ENCODE measurements at places on chromosomes 3 and 15. TPM values are rescaled to one million over a fixed set of nuclear protein-coding genes. Genes with fewer than 3 reads are reported as not detected.

DNA sequence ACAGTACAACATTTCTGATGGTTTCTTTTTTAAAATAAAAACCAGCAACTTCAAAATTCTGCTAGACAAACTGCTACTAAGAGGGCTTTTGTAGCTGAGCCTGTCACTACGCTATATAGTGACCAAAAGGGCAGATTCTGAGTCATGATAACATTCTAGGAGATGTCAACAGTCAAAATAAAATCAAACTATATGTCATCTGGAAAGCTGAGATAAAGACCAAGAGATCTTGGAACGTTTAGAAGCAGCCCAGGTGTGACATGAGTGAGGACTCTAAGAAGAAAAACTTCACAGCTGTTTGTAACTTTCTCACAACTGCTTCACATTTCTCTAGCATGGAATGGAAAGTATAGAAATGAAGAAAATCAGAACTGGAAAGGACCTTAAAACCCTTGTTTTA lies 84.6 kb downstream of the FILIP1L start:
- no peak overlapping the region for H3K27ac ChIP-seq
- no peak for DNase-seq
- no peaks in the 10 kb centered on the region for H3K27me3 ChIP-seq
- H3K36me3 ChIP-seq, result no peaks in the 10 kb centered on the region
- H3K4me3 ChIP-seq, result no peak overlapping the region

GRCh38 chr3:177835008-177835407 lies 637.7 kb upstream of the TBL1XR1 start:
- peaks cover 3% of the 10 kb centered on the region for H3K4me1 ChIP-seq
- H3K27me3 ChIP-seq, result no peaks in the 10 kb centered on the region
- no peak for DNase-seq
- no peak overlapping the region for H3K4me3 ChIP-seq
- no peaks in the 10 kb centered on the region for H3K36me3 ChIP-seq

DNA sequence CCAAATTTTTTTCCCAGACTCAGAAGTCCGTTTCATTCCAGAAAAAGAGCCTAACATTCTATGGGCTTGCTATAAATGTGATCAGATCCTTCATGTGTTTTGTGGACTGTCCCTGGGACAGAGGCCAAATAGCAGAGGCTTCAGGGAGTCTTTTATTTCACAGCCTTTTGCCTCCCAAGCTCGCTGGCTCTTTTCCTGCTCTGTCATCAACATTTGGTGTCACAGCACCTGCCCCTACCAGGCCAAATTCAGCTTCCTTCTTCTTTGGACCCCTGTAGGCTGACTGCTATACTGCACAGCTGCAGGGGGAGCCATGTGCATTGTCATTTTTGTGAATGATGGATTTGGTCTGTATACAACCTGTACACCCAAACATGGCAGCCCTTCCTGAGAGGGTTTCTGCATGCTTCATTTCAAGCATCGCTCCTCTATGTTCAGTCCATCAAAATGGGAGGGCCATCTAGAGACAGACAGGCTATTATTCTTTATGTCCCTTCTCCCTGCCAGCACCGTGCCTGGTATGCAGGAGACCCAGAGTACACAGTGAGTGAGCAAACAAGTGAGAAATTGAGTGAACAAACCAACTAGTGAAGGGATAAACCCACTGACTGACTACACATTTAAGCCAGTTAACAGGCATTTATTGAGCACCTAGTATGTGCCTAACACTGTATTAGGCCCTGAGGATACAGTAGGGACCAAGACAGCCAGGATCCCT lies 17.9 kb upstream of the RPP14 start:
- H3K27ac ChIP-seq, result no peak overlapping the region
- H3K4me3 ChIP-seq, result no peak overlapping the region
- H3K4me1 ChIP-seq, result peaks cover 11% of the 10 kb centered on the region
- H3K27me3 ChIP-seq, result no peaks in the 10 kb centered on the region

DNA sequence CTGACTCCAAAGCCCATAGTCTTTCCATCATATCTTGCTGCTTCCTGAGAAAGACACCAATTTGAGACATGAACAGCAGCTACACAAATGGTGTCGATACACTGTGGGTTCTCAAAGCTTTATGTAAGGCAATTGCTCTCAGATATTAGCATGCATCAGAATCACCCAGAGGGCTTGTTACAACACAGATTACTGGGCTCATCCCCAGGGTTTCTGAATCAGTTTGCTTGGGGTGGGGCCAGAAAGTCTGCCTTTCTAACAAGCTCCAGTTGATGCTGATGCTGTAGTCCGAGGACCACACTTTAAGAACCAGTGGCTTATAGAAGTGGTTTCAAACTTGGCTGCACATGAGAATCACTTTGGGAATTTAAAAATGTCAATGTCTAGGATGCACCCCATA lies 86.5 kb downstream of the SEMA6D start:
- no peaks in the 10 kb centered on the region for H3K4me1 ChIP-seq
- H3K27ac ChIP-seq, result no peak overlapping the region
- no peak for DNase-seq
- H3K36me3 ChIP-seq, result no peaks in the 10 kb centered on the region

DNA sequence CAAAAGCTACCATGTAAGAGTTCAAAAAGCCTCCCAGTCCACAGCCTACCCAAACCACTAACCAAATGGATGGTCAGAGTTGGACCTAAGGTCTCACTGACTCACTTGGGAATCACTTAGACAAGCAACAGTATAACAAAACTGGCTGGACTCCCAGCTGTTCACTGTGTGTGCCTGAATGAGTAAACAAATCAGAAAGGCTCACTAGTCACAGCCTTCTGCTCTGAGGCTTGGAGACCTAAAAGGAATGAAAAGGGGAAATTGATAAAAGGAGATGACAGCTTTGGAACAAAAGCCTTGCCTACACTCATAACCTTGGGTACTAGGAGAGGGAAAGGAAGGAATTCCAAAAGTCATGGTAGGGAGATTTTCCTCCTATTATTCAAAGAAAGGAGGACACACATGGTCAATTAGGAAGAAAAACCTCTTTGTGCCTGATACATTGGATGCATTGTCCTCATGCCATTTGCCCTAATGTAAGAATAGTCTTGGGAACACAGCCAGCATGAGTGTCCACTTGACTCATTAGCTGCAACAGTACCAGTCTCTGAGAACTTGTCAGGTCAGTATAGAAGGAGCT lies 92.3 kb downstream of the FRMD5 start:
- no peaks in the 10 kb centered on the region for H3K36me3 ChIP-seq
- H3K4me3 ChIP-seq, result no peak overlapping the region
- no peaks in the 10 kb centered on the region for H3K4me1 ChIP-seq
- peak; percentile 15 for DNase-seq
- no peak overlapping the region for H3K27ac ChIP-seq

- no peaks in the 10 kb centered on the region for H3K4me1 ChIP-seq
- H3K36me3 ChIP-seq, result no peaks in the 10 kb centered on the region
- no peak overlapping the region for H3K27ac ChIP-seq
- no peaks in the 10 kb centered on the region for H3K27me3 ChIP-seq
- DNase-seq, result no peak
Measured at GRCh38 chr3:123683505-123684154, 98.8 kb upstream of the HACD2 start.

- peak overlapping the region; percentile 67 for H3K27ac ChIP-seq
- no peaks in the 10 kb centered on the region for H3K27me3 ChIP-seq
- no peaks in the 10 kb centered on the region for H3K36me3 ChIP-seq
- H3K4me3 ChIP-seq, result peak overlapping the region; percentile 62
Measured at GRCh38 chr15:69074001-69074842, 59.7 kb downstream of the NOX5 start.

GRCh38 chr3:3085782-3086181 lies 24.4 kb downstream of the IL5RA start:
- no peak for DNase-seq
- peaks cover under 1% of the 10 kb centered on the region for H3K27me3 ChIP-seq
- H3K4me3 ChIP-seq, result no peak overlapping the region
- peak overlapping the region; percentile 20 for H3K27ac ChIP-seq
- no peaks in the 10 kb centered on the region for H3K4me1 ChIP-seq

- peaks cover 10% of the 10 kb centered on the region for H3K4me1 ChIP-seq
- no peak overlapping the region for H3K27ac ChIP-seq
- no peaks in the 10 kb centered on the region for H3K36me3 ChIP-seq
- H3K4me3 ChIP-seq, result no peak overlapping the region
Measured at GRCh38 chr15:95836536-95836935, 494.0 kb upstream of the NR2F2 start.

GRCh38 chr15:43950531-43950930 lies 123.7 kb downstream of the WDR76 start:
- no peaks in the 10 kb centered on the region for H3K36me3 ChIP-seq
- DNase-seq, result no peak
- H3K4me3 ChIP-seq, result no peak overlapping the region
- H3K4me1 ChIP-seq, result peaks cover 7% of the 10 kb centered on the region

GRCh38 chr15:81968691-81969090 lies 77.1 kb downstream of the MEX3B start:
- no peak for DNase-seq
- no peaks in the 10 kb centered on the region for H3K27me3 ChIP-seq
- no peak overlapping the region for H3K27ac ChIP-seq
- no peak overlapping the region for H3K4me3 ChIP-seq

GRCh38 chr3:41502023-41502422 lies 302.7 kb downstream of the CTNNB1 start:
- no peak overlapping the region for H3K4me3 ChIP-seq
- no peaks in the 10 kb centered on the region for H3K27me3 ChIP-seq
- no peaks in the 10 kb centered on the region for H3K36me3 ChIP-seq
- H3K27ac ChIP-seq, result no peak overlapping the region
- DNase-seq, result no peak

DNA sequence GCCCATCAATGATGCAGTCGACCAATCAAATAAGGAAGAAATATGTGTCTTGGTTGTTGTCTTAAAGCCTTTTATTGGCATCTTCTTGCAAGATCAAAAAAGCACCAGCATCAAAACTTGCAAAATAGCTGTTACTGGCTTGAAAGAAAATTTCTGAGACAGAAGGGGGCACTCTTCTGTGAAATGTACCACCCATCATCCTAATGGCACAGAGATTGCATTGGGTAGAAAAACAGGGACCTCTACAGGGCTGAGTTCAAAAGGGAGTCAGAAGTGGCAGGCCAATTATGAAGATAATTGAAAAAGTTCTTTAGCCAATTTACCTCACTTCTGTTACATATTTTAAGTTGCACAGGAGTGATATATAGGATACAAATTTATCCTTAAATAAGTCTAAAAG lies 122.3 kb upstream of the GPR149 start:
- no peaks in the 10 kb centered on the region for H3K27me3 ChIP-seq
- no peaks in the 10 kb centered on the region for H3K36me3 ChIP-seq
- no peaks in the 10 kb centered on the region for H3K4me1 ChIP-seq

- H3K27ac ChIP-seq, result no peak overlapping the region
- H3K4me3 ChIP-seq, result no peak overlapping the region
- no peaks in the 10 kb centered on the region for H3K36me3 ChIP-seq
- H3K4me1 ChIP-seq, result peaks cover 34% of the 10 kb centered on the region
- no peaks in the 10 kb centered on the region for H3K27me3 ChIP-seq
Measured at GRCh38 chr15:70502529-70502928, 260.8 kb downstream of the UACA start.

DNA sequence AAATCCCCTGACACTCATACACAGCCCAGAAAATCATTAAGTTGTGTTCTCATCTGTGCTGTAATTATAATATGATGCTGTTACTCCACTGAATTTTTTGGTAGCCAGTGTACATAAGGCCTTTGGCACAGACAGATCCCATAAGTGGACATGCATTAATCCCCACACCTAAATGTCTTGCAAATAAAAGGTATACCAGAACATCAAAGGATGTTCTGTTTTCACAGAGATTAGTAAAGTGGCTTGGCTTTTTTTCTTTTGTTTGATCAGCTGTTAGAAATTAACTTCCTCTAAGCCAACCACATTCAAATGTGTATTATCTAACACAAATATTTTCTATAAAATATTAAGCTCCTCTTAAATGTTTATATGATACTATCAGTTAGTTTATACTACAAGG lies 2.7 kb downstream of the SST start:
- H3K4me1 ChIP-seq, result no peaks in the 10 kb centered on the region
- no peak overlapping the region for H3K27ac ChIP-seq
- H3K4me3 ChIP-seq, result no peak overlapping the region
- no peaks in the 10 kb centered on the region for H3K36me3 ChIP-seq
- H3K27me3 ChIP-seq, result peaks cover 48% of the 10 kb centered on the region
- no peak for DNase-seq

DNA sequence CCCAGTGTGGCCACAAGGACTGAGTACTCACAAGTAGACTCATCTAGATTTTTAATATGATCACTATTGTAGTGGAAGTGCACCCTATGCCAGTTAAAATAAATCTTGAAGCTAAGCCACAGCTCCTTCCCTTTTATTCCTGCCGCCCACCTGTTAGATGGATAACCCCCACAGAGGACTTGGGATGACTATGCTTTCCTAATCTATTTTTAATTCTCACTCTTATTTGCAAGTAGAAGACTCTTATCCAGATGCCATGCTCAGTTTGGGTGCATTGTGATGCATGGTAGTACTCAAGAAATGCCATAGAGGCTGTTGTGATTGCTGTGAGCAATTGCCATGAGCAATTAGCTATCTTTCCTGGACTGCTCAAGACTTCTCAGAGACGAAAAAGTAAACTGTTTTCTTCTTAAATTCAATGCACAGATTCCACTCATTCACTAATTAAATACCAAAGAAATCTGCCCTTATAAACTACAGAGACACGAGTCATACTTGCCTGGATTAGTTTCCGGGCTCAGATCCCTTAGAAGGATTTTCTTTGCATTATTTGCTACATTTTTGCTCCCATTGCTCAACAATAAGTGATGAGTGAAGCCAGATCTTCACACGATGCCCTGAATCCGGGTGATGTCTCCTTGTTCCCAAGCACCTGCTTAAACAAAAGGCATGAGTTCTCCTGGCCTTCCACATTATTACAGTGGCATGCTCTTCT lies 472.1 kb downstream of the SOX2 start:
- no peak overlapping the region for H3K4me3 ChIP-seq
- DNase-seq, result no peak
- no peaks in the 10 kb centered on the region for H3K4me1 ChIP-seq
- H3K27me3 ChIP-seq, result peaks cover 6% of the 10 kb centered on the region
- H3K36me3 ChIP-seq, result no peaks in the 10 kb centered on the region

DNA sequence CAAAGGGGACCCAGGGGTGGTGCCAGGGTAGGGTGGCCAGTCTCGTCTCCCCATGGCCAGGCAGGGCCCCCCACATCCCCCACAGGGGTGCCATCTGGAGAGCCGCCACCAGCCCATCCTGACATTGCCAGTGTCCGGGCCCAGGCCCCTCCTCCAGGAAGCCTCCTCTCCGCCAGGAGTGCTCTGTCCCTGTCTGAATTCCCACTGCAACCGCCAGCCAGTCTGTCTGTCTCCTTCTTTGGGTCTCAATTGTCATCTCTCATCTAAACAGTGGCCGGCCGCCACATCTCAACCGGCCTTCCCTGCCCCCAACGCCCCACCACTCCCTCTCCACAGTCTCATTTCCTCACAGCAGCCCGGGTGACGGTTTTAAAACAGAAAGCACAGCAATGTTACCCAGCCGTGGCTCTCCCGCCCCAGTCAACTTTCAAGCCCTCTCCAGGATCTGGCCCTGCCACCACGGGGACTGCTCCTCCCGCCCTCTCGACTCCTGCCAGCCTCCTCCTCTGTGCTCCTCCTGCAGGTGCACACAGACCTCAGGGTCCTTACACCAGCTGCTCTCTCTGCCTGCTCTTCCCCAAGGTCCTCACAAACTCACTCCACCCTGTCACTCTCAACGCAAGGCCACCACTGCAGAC lies 57.0 kb downstream of the IQSEC1 start:
- H3K36me3 ChIP-seq, result no peaks in the 10 kb centered on the region
- DNase-seq, result peak; percentile 76
- peak overlapping the region; percentile 78 for H3K27ac ChIP-seq
- H3K4me3 ChIP-seq, result peak overlapping the region; percentile 1
- H3K27me3 ChIP-seq, result no peaks in the 10 kb centered on the region
- peaks cover 53% of the 10 kb centered on the region for H3K4me1 ChIP-seq

PCYT1A gene
- 100 TPM for total RNA-seq

C3orf49 gene
- not detected for total RNA-seq

MESD gene
- total RNA-seq, result 12.7 TPM

WDR93 gene
- not detected for total RNA-seq

PAK6 gene
- total RNA-seq, result 7.4 TPM

SI gene
- not detected for total RNA-seq
